Glutamatergic neuron (in vitro differentiated cells): ENCODE measurements at places on chromosomes 7 and 10. TPM values are rescaled to one million over a fixed set of nuclear protein-coding genes. Genes with fewer than 3 reads are reported as not detected.

Gene RNLS
- total RNA-seq: 4.4 TPM

Gene SRI
- 179 TPM for total RNA-seq

GRCh38 chr7:1260244-1260635 lies 27.6 kb downstream of the UNCX start:
- DNase-seq: no peak

- DNase-seq: no peak
Observed at GRCh38 chr10:77873536-77874380, 52.8 kb downstream of the DLG5 start.

- DNase-seq: peak; percentile 52
Observed at GRCh38 chr10:124568848-124569622, 107.4 kb downstream of the LHPP start.

DNA sequence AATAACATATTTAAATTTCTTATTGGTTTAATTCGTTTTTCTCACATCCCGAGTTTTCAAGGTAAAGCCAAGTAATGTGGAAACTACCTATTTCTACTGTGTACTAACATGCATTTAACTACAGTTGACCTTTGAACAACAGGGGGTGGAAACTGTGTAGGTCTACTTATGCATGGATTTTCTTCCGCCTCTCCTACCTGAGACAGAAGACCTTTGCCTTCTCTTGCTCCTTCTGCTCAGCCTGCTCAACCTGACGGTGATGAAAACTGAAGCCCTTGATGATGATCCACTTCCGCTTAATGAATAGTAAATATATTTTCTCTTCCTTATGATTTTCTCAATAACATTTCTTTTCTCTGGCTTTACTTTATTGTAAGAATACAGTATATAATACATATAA lies 18.5 kb downstream of the MEOX2 start:
- no peak for DNase-seq

Gene MACC1
- 0.29 TPM for total RNA-seq

GRCh38 chr7:57204411-57204811 lies 72.2 kb upstream of the ZNF479 start:
- no peak for DNase-seq

- no peak for DNase-seq
Observed at GRCh38 chr10:50561266-50561665, 62.5 kb downstream of the SGMS1 start.

GRCh38 chr7:27185013-27185853 lies at the start of gene HOXA11:
TSS of gene HOXA11 (minus strand) at chr7:27185232. CDS start at chr7:27185144, 88 bp downstream.
- peak; percentile 12 for DNase-seq
